ENCODE measurements at places on chromosomes 3 and 15.

- DNase-seq = no peak
Observed at GRCh38 chr3:23162934-23163333, 40.2 kb upstream of the UBE2E2 start.

DNA sequence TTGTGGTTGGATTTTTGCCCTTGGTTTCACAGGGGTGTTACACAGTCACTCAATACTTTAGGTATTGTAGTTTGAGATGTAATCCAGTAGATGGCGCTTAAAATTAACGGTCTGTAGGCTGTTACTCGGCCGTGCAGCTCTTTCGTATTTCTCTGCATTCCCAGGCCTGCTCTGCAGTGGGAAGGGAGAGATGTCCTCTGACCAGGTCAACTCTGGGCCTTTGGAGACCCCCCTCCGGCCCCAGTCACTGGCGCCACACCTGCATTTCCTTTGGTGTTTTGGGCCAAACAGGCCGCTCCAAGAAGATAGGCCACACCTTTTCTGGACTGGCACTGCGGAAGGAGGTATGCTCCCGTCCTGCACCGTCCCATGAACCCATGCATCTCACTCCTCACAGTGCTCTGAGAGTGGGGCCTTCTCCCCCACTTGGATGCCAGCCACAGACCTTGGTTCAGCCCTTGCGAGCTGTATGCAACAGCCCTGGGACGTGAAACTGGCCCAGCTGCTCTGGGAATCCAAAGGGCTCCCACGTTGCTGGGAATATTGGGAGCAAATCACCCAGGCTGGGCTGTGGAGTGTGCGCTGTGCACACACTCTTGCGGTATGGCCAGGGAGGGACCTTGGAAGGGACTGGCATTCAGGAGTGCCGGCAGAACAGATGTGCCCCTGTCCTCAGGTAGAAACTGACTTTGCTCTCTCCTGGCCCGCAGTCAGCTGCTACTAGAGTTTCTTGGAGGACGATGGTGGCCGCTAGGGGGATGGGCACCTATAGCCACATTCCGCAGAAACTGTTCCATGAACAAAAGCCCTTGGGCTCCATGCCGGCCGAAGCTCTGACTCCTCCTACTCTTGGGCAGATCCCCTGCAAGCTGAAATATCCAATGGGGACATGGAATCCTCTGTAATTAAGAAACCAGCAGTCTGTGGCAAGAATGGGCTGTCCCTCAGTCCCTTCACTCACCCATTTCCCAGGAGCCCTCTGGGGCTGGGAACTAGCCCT is 410.5 kb upstream of the CADM2 start:
- DNase-seq = no peak

- no peak for DNase-seq
Observed at GRCh38 chr3:112247900-112248299, 46.1 kb downstream of the SLC9C1 start.

DNA sequence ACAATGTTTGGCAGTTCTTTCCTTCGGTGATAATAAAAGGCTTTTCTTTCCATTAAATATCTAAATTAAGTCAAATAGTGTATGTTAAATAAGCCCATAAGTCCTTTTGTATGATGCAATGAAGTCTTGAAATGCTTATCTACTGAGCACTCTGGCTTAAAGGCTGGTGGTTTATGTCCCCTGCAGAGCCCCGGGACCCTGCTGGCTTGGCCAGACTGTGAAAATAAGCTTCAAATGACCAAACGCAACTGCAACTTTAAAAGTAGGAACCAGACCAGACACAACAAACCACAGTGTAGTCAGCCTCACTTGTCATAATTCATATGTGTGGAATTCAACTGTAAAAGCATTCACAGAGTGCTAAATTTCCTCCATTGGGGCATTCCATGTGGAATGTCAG is 72.5 kb downstream of the FOXP1 start:
- peak; percentile 99 for DNase-seq

DNA sequence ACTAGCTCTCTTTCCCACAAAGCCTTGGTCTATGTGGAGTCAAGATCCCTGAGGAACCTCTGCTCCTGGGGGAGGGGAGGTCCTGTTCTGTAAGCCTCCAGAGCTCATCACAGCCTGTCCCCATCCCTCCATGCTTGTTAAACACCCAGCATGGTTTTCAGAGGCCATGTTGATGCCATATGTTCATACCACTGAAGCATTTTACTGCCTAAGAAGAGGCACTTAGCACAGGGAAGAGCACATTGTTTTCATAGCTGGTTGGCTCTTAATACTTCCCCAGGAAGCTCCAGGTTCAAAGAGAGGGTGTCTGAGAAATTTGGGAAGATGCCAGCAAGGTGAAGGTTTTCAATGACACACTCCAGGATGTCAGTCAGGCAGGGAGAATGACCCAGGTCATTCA is 25.6 kb downstream of the CPNE4 start:
- DNase-seq = no peak

DNA sequence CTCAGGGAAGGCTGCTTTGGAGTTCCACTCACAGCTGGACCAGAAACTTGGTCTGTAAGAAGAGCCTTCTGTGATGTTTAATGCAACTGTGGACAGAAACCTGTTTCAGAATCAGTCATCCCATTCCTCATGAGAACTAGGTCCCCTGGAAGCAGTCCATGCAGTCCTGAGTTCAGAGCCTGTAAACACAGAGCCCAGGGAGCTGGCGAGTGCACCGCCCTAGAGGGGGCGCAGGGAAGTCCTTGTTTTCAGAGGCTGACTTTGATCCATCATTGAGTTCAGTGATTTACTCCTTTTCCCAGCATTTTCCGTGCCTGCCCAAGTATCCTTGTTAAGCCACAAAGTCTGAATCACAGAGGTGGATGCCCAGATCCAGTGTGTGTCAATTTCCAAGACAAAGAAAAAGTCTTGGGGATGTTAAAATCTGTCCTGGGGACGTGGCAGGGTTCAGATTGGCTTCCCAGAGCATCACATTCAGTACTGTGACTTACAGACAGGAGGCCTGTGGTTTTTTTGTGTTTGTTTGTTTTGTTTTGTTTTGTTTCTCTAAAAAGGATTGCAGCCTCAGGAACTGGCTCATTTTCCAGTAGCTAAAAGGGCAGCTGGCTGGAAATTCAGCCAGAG is 9.8 kb upstream of the TXNRD3 start:
- DNase-seq = no peak

GRCh38 chr3:62781121-62781520 is 94.1 kb downstream of the CADPS start:
- no peak for DNase-seq

DNA sequence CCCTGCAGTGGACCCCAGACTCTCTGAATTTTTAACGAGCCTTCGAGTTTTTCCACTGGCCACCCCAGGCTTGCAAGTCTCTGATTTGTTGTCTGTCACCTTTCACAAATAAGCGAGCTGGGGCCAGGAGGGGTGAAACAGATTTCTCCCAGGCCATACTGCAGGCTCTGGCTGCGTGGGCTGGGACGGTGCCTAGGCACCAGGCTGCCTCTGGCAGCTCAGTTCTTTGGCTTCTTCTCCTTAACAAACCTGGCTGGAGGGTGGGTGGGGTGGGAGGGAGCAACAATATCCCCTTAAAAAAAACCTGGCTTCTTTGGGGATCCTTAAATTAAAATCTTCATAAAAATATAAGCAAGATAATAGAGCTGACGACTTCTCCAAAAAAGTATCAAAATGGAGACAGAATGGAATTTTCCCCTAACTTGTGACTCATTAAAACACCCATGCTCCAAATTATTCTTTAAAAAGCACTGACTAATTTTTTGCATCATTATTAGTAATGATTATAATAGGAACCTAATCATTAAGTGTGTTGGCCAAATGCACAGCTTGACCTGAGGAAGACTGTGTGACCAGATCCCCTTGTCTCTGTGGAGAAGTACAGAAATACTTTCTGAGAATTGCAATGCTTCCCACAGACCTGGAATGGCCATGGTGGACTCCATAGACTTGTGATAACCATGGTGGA is 84.1 kb downstream of the SNRK start:
- DNase-seq = no peak

- DNase-seq = peak; percentile 88
Observed at GRCh38 chr15:45714590-45715488, 80.0 kb downstream of the SQOR start.

DNA sequence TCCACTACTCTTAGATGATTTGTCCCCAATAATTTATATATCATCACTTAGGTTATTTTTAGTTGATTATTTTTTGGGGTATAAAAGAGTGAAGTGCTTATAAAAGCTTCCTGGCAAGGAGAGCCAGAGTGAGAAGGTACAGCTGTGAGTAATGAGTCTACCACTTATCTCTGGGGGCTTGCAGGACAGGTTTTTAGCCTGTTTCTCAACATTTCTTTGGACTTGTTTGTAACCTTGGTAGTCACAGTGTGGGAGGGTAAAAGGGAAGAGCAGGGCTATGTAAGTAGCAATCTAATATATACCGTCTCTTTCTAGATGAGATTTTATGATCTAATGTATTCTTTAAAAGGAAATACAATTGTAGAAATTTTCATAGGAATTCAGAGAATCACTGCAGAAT is 321.3 kb upstream of the GOLIM4 start:
- no peak for DNase-seq

GRCh38 chr3:42013691-42014457 is 52.0 kb upstream of the ULK4 start:
- DNase-seq = no peak

DNA sequence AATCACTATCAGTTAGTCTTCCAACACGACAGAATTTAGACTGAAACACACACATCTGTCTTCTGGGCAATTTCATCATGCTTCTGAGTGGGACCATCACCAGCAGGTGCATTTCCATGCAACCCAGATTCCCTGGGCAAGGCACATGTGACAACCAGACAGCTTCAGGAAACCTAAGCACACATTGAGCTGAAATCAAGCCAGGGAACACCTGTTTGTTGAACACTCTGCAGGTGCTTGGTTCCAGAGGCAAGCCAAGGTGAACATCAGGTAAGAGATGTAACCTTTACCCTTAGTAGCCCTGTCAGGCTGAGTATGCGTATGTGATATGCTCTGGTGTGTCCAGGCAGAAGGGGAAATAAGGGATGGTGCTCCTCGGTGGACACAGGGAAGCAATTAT is 3.3 kb upstream of the PSMD2 start:
- no peak for DNase-seq

DNA sequence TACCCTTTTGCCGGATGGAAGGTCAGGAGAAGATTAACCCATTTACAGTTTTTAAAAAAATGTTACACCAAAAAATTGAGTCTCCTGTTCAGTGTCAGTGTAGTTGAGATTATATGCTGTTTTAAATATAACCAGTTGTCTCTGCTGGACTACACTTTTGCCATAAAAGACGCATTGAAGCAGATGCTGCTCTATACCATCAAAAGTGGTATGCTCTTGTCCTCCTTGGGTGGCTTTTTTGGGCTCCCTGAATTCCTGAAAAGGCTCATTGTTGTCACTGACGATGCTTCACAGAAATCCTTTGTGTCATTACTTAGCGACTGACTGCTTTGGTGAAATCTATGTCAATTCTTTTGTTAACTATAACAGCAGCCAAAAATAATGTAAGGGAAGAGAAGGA is 133.9 kb upstream of the SKOR1 start:
- DNase-seq = no peak

DNA sequence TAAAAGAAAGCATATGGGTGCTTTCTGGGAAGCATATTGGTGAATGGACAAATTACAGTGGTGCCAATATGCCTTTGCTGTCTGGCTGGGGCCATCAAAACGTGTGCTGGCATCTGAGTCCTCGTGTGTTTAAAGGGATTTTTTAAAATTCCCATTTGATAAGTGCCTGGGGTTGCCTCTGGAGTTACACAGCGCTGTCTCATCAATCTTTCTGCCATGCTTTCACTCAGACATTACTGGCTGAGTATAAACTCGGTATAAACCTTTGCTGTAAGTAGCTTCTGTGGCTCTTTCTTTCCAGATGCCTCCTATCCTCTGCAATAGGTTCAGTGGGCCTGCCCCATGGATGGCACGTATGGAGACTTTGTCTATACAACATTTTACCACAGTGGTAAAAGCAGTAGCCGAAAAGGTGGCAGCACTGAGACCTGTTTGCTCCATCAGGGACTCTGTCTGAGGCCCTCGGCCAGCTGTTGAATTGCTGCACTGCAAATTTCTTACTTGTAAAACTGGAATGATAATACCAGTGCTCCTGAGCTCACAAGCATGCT is 195.5 kb downstream of the LPP start:
- no peak for DNase-seq

DNA sequence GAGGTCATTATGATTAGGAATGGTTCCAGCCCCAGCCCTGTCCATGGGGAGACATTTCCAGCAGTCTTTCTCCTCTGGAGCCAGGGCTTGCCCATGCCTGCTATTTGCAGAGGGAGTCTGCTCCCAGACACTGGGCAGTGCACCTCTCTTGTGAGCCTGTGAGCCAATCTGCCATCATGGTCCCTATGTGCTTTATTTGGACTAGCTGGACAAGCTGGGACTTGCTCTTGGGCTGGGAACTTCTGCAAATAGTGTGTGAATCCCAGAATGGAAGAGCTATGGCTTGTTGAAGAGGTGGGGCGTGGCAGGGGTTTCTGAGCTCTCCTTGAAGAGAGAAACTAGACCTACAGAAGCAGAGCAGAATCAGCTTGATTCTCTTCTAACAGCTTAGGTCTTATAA is 53.7 kb upstream of the KY start:
- DNase-seq = no peak

GRCh38 chr15:48470096-48470495 is 138.9 kb downstream of the DUT start:
- DNase-seq = no peak

GRCh38 chr3:23830869-23831484 is 25.2 kb downstream of the UBE2E1 start:
- DNase-seq = no peak

DNA sequence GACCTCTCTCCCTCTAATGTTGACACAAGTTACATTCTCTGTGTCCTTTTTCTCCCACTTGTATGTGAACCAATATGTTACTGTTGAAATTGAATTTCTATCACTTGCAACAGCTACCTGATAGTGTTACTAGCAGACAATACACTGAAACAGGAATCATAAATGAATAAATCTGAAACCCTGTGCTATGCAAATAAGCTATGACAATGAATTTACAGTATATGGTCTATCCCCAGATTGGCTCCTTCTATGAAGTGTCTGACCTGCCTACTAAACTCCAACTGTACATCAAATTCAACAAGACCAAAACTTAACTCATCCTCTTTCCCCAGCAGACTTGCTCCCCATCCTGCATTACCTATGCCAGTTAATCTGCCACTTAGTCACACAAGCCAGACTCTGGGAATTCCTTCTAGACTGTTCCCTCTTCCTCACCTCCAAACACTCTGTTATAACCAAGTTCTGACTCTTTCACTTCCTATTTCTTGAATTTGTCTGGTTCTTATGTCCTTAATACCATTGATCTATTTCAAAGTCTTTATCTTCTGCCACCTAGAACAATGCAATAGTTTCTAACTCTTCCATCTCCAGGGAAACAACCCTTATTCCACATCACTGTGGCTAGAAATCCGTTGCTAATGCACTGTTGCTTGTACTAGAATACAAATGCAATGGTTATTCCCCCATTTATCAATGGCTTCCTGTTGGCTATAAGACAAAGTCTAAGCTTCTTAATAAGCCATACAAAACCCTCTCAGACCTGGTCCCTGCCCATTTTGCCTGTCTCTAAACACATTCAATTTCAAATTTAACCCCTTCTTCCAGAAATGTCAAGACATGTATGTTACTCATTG is 13.4 kb upstream of the ZNF639 start:
- no peak for DNase-seq

GRCh38 chr15:60703207-60703933 is 224.4 kb upstream of the ICE2 start:
- DNase-seq = no peak

- no peak for DNase-seq
Observed at GRCh38 chr3:143604402-143605185, 243.7 kb downstream of the SLC9A9 start.
